ENCODE measurements at places on chromosomes 16 and 17.

GRCh38 chr16:63789603-63790002 lies 1332.3 kb downstream of the CDH11 start:
- peak; percentile 7 for DNase-seq

GRCh38 chr16:35868630-35869029 lies 2409.2 kb downstream of the TP53TG3F start:
- no peak for DNase-seq

DNA sequence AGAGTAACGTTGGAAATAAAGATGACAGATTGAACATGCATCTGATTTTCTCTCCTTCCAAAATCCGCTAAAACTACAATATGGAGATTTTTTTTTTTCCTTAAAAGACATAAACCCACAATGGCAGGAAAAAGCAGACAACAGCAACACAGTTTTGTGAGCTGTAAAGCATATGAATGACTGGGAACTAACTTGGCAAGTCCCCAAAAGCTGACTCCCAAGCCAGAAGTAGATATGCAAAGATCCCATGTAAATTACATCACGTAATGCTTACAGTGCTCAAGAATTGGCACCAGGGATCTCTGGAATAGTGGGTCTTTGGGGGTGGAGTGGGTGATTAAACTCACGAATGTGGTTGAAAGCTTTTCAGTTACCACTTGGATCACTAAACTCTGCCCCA lies 106.6 kb downstream of the ELAC2 start:
- DNase-seq: no peak

DNA sequence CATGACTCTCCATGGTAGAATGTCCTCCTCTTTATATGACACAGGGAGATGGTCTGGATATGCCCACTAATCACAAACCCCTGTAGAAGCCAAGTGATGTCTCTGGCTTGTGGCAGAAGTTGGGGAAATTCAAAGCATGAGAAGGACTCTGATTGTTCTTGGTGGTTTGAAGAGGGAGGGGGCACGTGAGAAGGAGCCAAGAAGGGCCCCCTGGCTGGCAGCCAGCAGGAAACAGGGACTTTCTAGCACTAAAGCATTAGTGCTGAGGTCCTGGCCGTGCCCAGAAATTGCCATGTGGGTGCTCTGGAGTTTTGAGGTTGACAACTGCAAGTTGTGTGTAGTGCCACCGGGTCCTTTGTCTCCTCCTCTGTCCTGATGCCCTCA lies 199.9 kb downstream of the LGALS9B start:
- DNase-seq: peak; percentile 68

DNA sequence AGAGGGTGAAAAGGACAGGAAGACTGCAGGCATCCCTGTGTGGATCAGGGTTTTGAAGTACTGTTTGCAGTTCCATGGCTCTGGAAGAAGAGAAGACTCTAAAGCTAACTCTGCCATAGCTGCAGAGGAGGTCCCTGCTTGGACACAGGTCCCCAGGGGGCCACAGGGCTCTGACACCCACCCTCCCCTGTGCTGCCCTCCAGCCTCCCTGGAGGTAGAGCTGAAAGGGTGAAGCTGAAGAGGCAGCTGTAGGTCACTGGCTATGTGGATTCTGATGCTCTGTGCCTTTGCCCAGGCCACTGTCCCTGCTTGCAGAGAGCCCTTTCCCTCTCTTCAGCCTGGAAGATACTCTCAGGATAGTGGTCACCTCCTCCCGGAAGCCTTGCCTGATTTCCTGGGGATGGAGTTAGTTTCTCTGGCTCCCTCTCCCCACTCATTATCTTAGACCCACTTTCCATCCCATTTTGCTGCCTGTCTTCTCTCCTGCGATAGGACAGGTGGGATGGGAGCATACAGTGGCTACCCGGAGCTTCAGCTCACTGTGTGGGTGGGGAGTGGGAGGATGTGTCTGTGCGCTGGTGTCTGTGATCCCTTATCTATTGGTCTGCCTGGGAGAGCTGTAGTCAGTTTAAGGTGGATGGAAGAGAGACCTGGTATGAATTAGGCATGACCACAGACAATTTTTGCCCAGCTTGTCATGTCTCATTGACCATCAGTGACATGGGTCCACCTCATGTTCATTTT lies 89.8 kb upstream of the TMEM97 start:
- no peak for DNase-seq

GRCh38 chr16:11129378-11129781 lies 126.6 kb downstream of the SOCS1 start:
- peak; percentile 80 for DNase-seq

GRCh38 chr16:81035975-81036750 lies 521 bp downstream of the ATMIN start:
- peak; percentile 60 for DNase-seq

DNA sequence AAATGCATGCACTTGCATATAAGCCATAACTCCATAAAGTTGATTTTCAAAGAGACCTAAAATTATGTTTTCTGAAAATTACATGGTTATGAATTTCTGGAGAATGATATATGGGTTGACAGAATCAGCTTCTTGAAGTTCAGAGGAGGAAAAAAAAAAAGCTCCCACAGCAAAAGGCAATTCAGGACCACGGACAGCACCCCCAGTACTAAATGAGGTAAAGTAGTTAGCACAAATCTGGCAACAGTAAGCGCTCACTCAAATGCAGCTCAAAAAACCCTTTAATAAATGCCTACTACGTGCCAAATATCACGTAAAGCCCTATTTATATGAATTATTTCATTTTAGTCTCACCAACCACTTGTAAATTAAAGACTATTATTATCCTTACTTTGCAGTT lies 135.2 kb downstream of the SHISA9 start:
- peak; percentile 78 for DNase-seq

GRCh38 chr16:30561089-30561816 lies 3.1 kb upstream of the ZNF764 start:
- peak; percentile 58 for DNase-seq

DNA sequence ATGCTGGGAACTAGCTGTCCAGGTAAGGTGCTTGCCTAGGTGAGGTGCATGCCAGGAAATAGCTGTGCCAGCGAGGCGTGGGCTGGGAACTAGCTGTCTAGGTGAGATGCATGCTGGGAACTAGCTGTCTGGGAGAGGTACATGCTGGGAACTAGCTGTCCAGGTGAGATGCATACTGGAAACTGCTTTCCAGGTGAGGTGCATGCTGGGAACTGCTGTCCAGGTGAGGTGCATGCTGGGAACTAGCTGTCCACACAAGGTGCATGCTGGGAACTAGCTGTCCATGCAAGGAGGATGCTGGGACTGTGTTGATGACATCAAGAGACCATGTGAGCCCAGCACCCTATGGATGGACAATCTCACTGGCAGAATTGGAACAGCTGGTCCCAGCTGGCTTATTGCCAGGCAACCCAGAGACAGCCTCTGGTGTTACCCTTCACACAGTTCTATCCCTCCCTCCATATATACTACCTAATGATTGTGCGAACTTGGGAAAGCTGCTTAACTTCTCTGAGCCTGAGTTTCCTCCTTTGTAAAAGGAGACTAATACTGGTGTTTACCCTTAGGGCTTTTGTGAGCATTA lies 479.9 kb upstream of the RBFOX1 start:
- DNase-seq: no peak

DNA sequence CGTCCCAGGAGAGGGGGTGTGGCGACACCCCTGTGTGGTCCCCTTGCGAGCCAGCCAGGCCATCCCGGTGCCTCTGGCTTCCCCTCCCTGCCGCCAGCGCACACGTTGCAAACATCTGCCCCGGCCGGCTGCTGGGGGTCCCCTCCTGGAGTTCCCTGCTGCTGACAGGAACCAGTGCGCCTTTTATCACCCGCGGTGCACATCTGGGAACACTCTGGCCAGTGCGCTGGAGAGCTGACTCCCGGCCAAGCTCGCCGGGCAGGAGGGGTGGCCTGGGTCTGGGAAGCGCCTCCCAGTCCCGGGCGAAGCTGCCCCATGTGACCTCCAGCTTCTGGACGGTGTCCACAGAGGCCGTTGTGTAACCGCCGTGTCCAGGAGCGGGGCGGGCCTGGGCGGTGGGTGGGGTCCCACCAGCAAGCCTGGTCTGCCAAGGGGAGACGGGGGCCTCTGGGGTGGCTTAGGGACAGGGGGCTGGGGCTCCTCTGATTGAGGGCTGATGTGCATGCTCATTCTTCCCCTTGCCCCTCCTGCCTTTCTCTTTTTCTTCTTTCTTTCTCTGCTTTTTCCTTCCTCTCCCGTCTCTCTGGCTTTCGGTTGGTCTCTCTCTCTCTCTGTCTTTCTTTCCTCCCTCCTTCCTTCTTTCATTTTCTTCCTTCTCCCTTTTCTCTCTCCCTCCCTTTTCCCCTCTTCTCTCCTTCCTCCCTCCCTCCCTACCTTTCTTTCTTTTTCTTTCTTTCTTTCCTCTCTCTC lies 25.2 kb upstream of the CIBAR2 start:
- no peak for DNase-seq

DNA sequence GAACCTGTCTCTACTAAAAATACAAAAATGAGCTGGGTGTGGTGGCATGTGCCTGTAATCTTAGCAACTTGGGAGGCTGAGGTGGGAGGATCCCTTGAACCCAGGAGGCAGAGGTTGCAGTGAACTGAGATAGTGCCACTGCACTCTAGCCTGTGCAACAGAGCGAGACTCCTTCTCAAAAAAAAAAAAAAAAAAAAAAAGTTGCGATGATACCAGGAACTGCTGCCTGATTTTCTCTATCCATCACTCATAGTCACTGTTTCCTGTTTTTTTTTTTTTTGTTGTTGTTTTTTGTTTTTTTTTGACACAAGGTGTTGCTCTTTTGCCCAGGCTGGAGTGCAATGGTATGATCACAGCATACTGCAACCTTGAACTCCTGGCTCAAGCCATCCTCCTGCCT lies 59.2 kb downstream of the ABCC1 start:
- no peak for DNase-seq

GRCh38 chr16:69443927-69444631 lies 19.7 kb downstream of the CYB5B start:
- DNase-seq: peak; percentile 75

GRCh38 chr16:1102921-1103635 lies 7.0 kb upstream of the C1QTNF8 start:
- peak; percentile 70 for DNase-seq

GRCh38 chr17:15257258-15257788 lies 7.8 kb downstream of the PMP22 start:
- peak; percentile 95 for DNase-seq

- no peak for DNase-seq
These were observed 19.1 kb downstream of the WWOX start for GRCh38 chr16:78118469-78119025.

GRCh38 chr17:2892305-2892971 lies 96.2 kb downstream of the RAP1GAP2 start:
- DNase-seq: no peak

DNA sequence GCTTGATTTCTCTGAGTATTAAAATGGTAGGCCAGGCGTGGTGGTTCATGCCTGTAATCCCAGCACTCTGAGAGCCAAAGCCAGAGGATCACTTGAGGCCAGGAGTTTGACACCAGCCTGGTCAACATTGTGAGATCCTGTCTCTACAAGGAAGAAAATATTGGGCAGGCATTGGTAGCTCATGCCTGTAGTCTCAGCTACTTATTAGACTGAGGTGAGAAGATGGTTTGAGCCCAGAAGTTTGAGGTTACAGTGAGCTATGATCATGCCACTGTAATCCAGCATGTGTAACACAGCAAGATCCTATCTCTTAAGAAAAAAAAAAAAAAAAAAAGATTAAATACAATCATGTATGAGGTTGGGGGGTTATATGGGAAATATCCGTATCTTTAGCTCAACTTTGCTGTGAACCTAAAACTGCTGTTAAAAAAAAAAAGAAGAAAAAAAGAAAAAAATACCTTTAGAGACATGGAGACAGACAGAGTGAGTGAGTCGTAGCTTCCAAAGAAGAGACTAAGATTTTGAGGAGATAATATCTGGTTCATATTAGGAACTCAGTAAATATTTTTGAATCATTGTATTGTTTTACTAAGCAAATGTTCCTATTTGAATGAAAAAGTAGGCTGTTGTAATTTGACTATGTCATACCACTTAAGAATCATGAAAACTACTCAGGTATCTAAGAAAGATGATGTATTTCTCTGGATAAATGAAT lies 325.7 kb upstream of the TBX2 start:
- no peak for DNase-seq

- no peak for DNase-seq
These were observed 65.1 kb downstream of the NOG start for GRCh38 chr17:56658648-56659047.

DNA sequence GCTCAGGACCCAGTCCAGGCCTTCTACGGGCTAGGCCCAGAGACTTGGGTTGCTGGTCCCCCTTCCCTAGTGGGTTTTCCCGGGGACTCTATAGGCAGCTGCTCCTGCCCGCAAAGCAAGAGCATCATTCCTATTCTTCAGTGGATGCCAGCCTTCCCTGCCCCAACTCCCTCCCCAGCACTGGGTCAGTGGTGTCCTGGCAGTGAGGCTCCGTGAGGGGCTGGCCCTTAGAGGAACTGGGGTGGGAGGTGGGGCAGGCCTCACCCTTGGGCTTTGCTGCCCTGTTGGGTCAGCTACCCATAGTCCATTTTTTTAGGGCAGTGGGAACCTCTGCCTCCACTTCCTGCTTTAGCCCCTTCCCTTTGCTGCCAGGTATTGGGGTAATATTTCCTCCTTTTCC lies 7.9 kb upstream of the PLEKHG4 start:
- DNase-seq: no peak

GRCh38 chr17:609232-609810 lies 105.3 kb downstream of the VPS53 start:
- DNase-seq: no peak

- peak; percentile 84 for DNase-seq
These were observed 6.8 kb upstream of the TBC1D3B start for GRCh38 chr17:36183001-36183971.

GRCh38 chr16:57634171-57634570 lies 5.7 kb downstream of the ADGRG1 start:
- peak; percentile 70 for DNase-seq

- DNase-seq: no peak
These were observed 245.8 kb upstream of the CDH5 start for GRCh38 chr16:66120656-66121055.

DNA sequence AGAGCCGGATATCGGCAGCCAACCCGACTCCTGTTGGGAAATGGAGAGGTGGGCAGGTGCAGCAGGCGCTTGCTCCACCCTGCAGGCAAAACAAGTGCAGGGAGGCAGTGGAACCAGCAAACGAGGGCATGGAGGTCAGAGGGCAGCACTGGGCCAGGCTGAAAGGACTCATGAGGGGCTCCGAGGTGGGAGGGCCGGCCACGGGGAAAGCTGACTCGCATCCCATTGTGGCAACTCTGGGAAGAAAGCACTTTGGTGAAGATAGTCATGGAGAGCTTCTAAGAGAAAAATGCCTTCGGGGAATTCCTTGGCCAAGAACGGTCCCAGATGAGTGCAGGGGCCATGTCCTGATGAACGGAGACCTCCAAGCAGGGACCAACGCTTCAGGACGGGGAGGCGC lies 4.4 kb downstream of the CYBC1 start:
- DNase-seq: no peak

GRCh38 chr17:78976907-78977680 lies 2.6 kb downstream of the LGALS3BP start:
- no peak for DNase-seq

- peak; percentile 73 for DNase-seq
These were observed 820 bp downstream of the TLCD1 start for GRCh38 chr17:28725166-28725659.

DNA sequence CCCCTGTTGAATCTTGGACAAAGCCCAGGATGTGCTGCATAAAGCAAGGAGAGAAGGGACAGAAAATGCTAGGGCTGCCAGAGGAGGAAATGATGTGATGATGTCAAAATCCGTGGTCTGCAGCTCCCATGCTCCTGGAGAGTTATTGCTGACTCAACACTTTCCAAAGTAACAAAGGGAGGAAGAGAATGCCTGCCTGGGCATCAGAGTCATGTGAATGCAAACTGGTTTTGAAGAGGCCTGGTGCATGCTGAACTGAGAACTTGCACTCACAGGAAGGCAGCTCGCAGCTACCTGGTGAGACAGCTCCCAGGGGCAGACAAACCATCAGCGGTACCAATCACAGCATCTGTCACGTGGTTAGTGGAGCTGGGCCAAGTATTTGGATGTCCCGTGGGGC lies 2.8 kb downstream of the MARVELD3 start:
- DNase-seq: no peak
